ENCODE measurements at places on chromosomes 1 and 21.

GRCh38 chr1:29504709-29505410, 268.5 kb downstream of the PTPRU start:
- DNase-seq: no peak

- no peak for DNase-seq
These were observed 792.8 kb downstream of the USP25 start for GRCh38 chr21:16522548-16522947.

- DNase-seq: no peak
These were observed 11.1 kb upstream of the RCC1 start for GRCh38 chr1:28494737-28495136.

GRCh38 chr21:45179568-45180245, 105.3 kb downstream of the ADARB1 start:
- no peak for DNase-seq

GRCh38 chr1:27539901-27540861, 50.2 kb upstream of the WASF2 start:
- no peak for DNase-seq

- DNase-seq: no peak
These were observed 15.5 kb upstream of the AHCTF1 start for GRCh38 chr1:246947255-246947654.
